ENCODE measurements at places on chromosomes 7 and 10.
A peak's percentile ranks its signal among the peaks of the same experiment; 100 is the strongest.

DNA sequence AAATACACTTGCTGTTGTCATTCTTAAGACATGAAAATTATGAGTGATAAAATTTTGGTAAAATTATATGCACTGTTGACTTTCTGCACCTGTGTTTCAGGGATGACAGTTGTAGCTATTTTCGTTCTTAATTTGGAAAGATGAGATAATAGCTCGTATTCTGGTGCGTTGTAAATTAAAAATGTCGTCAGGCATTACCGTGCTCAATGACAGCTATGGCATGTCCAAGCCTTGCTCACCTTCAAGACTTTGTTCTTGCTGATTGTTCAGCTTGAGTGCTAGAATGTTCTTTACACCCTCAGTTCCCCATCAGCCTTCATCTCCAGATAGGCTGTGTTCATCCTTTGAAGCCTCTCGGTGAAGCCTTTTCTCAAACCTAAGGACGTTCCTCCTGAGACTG lies 21.5 kb downstream of the TRRAP start:
- DNase-seq = no peak

- no peak for DNase-seq
Measured at GRCh38 chr10:43817368-43817767, 168.7 kb upstream of the ZNF32 start.

DNA sequence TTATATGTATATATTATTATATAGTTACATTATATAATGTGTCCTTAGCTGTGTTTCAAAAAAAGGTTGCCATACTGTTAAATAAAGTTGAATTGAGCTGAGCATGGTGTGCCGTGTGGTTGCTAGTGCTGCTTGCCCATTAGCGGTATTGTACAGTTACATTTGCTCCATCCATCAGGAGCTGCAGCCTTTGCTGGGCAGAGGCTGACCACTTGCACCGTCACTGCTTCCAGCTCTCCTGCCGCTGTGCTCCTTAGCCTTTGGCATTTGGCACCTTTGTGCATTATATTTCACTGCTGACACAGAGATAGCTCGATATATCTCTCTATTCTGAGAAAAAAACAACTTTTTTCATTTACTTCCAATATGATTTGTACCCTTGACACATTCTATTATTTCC lies 372.2 kb downstream of the PHTF2 start:
- DNase-seq = no peak

DNA sequence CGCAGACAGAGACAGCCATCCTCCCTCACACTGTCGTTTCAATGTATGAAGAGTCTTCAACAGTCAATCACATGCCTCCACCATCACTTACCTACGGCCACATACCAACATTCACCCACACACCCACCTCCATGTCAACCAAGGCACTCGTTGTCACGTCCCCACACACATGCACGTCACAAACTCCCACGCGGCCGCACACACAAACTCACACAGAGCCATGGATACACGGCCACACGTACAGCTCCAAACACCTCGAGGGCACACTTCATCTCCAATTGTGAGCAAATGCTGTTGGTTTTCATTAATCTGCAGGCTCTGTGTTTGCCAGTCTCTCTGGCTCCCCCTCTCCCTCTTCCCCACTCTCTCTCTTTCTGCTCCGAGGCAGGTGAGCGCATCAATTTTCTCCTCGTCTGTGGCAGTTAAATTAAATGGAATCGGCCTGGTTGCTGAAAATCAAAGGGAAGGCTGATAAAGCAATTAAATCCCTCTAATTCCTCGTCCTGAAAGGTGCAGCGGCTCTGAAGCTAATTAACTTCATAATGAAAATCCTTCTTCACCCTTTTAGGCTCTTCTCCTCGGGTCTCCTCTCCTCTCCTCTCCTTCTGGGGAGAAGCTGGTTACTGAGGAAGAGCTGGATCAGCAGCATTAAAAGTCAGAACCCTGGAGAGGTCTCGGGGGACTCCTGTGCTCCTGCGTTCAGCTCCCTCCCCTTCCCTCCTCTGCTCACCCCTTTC lies 53.8 kb upstream of the SLF2 start:
- DNase-seq = no peak

GRCh38 chr7:143389316-143390103 lies 8.4 kb downstream of the ZYX start:
- DNase-seq = no peak

GRCh38 chr7:123070702-123071286 lies 75.3 kb upstream of the TAS2R16 start:
- no peak for DNase-seq

- peak; percentile 55 for DNase-seq
Measured at GRCh38 chr10:62818426-62819011, 2.4 kb upstream of the EGR2 start.

- DNase-seq = no peak
Measured at GRCh38 chr7:3688071-3688470, 387.0 kb downstream of the SDK1 start.

- no peak for DNase-seq
Measured at GRCh38 chr7:24657980-24658379, 84.7 kb downstream of the PALS2 start.

DNA sequence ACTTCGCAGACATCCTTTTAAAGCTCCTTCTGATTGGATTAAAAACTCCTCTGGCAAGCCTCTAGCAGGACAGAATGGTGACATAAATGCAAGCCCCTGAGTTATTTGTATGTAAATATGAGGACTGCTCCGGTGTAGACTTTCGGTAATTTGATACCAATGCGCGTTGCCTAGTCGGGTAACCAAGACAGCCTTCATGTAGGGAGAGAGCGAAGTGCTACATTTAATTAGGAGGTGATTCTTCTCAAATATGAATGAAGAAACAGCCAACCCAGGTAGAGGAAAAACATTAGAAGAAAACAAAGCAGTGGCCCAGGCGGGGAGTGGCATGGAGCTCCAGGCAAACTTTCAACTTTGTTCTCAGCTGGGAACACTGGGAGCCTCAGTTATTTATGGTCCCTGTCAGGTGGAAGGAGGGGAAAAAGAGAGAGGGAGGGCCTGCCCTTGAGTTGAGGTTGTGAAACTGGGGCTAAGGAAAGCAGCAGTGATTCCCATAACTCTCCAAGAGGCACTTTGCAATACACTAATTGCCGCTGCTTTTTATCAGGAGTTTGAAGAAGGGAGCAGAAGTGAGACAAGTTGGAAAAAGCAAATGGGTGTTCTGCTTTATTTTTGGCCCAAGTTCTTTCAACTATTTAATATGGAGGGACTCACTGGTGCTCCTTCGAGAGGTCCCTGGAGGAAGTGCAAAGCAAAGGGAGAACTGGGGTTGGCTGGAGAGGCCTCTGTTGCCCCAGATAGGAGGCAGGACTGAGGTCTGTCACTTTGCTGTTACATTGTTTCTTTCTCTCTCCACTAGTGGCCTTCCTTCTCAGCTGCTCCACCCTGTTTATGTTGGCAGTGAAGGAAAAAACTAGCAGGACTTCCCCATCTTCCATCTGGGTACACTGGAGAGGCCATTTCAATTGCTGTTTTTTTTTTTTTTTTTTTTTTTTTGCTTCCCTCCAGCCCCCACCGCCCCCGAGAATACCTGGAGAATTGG lies 234.6 kb upstream of the CCDC6 start:
- no peak for DNase-seq

DNA sequence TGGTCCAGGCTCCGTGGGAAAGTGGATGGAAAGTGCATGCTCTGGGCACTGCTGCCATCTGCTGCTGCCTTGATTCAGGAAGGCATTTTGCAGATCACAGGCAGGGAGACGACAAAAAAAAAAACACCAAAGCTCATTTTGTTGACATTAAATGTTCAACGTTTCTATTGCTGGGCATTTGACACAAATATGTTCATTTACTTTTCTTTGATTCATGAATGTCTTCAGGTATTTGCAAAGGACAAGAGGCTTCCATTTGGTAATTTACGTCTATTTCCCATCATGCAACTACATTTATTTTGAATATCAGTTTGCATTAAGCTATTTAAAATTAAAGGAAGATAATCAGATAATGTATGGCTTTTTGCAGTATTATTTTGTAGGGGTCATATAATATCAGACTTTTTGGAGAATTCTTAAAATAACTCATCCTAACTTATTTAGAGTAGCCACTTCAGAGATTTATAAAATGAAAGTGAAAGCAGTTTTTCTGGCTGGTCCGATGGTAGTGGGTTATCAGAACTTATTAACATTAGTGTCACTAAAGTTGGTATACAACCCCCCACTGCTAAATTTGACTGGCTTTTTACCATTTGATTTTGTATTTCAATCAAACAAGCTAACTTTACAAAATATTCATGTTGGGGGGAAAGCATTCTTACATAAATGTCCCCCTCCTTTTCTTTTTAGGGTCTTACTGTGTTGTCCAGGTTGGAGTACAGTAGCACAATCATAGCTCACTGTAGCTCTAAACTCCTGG lies 65.3 kb downstream of the PDIA4 start:
- peak; percentile 81 for DNase-seq

DNA sequence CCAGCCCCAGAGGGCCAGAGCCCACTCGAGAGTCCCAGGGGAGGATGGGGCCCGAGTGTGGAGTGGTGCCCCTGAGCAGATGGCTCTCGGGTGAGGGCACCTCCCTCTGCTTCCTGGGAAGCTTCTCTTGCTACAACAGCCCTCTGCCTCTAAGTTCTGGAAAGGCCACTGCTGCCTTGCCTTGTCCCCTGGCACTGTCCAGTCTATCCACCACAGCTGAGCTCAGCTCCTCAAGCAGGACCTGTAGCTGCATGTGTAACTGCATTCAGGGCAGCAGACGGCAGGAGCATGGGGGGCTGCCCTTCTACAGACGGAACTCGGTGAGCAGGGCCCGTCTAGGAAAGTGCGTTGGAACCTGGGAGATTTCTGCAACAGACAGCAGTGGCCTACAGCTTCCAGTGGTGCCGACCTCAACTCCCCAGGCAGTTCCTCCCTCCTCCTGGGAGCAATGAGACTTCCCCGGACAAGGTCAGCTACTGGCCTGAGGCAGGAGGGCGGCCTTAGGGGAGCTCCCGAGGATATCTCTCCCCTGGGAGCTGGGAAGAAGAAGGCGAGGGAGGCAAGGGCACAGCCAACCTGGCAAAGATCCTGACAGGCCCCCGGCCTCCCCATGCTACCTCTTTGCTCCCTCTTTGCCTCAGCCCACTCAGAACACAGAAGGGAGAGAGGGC lies 88.5 kb downstream of the DLG5 start:
- DNase-seq = no peak

- DNase-seq = no peak
Measured at GRCh38 chr7:151537818-151538561, 18.3 kb upstream of the RHEB start.

- no peak for DNase-seq
Measured at GRCh38 chr7:109259151-109259550, 689.5 kb downstream of the DNAJB9 start.

DNA sequence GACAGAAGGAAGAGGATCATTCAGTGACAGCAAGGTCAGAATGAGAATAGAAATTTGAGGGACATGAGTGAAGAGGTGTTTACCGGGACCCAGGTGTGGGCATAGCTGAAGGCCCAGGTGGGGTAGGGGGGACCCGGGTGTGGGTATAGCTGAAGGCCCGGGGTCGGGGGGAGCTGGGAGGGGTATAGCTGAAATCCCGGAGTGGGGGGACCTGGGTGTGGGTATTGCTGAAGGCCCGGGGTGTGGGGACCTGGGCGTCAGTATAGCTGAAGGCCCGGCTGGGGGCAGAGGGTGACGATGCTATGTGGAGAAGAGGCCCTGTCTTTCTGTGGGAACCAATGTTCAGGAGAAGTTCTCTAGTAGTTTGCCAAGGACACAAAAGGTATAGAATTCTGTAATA lies 183.0 kb upstream of the PITRM1 start:
- no peak for DNase-seq

DNA sequence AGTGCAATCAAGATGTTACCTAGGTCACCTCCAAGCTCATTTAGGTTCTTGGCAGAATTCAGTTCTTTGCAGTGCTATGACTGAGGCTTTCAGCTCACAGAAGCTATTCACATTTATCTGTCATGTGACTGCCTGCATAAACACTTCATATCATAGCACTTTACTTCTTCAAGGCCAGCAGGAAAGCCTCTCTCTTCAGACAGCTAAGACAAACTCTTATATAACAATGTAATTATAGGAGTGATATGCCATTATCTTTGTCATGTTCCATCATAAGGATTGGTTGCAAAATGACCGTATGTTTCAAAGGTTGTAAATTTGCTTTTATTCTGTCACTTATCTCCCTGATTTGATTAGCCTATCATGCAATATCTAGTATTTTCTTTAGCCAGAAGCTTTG lies 78.8 kb upstream of the TMEM196 start:
- DNase-seq = no peak

DNA sequence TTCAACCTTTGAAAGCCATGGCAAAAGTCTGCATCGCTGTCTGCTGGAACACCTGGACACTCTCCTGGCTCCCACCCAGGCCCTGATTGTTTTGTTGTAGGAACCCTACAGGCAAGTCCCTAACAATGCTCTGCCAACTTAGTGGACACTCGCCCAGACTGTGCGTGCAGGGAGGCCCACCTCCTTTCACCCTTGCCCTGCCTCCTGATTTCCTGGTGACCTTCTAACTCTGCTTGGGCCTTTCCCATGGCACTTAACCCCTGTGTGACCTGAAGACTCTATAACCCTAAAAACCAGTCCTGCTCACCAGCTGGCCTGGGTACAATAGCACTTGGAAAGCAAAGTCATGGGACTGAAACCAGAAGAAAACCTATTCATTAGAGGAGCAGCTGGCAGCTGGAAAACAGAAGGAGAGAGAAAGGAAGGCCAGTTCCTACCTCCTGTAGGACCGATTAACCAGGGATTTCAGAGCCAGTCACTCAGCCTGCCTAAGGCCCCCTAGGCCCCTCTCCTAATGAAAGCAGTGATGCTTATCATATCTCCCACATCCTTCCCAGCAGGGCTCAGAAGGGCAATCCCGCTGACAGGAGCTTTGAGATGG lies 82.7 kb upstream of the KMT2E start:
- no peak for DNase-seq

GRCh38 chr10:74953214-74953613 lies 126.8 kb downstream of the KAT6B start:
- no peak for DNase-seq

GRCh38 chr7:151754142-151754590 lies 122.7 kb downstream of the PRKAG2 start:
- peak; percentile 17 for DNase-seq

- peak; percentile 71 for DNase-seq
Measured at GRCh38 chr10:88389456-88389855, 193.7 kb downstream of the RNLS start.

GRCh38 chr7:90938371-90938770 lies 325.9 kb upstream of the FZD1 start:
- no peak for DNase-seq

DNA sequence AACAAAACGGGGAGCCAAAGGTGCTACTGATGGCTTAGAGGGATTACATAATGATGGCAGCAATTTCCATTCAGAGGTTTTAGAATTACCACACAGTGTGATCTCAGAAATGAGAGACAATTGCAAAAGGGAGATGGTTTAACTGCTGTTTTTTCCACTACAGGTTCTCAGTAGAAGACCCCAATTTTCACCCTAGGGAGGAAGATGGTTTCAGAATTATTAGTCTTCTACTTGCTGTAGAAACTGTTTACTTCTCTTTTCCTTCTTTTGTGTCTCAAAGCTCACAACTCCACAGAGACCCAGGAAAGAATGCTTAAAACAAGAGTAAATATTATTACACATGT lies 226.5 kb downstream of the INHBA start:
- no peak for DNase-seq

DNA sequence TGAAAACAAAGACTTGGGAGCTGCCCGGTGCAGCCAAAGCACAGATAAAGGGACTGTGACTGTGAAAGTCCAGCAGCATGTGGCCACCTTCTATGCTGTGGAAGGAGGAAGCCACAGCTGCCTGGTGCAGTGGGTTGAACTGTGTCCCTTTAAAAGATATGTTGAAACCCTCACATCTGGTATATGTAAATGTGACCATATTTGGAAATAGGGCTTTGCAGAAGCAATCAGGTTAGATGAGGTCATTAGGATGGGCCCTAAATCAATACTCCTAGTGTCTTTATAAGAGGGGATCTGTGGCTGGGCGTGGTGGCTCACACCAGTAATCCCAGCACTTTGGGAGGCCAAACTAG lies 136.9 kb downstream of the GLI3 start:
- no peak for DNase-seq
